Karpas-422 (cell line): ENCODE measurements at places on chromosomes 1 and 21.

- DNase-seq: no peak
Observed at GRCh38 chr1:110877776-110878175, 4.8 kb downstream of the CD53 start.

DNA sequence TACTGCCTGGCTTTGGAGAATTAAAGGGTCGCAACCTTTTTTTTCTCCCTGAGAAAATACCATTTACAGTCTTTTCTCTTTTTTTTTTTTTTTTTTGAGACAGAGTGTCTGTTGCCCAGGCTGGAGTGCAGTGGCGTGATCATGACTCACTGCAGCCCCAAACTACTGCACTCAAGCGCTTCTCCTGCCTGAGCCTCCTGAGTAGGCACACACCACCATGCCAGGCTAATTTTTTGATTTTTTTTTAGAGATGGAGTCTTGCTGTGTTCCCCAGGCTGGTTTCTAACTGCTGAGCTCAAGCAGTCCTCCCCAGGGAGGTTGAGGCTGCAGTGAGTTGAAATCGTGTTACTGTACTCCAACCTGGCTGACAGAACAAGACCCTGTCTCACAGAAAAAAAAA lies 24.6 kb downstream of the UBE4B start:
- DNase-seq: no peak

DNA sequence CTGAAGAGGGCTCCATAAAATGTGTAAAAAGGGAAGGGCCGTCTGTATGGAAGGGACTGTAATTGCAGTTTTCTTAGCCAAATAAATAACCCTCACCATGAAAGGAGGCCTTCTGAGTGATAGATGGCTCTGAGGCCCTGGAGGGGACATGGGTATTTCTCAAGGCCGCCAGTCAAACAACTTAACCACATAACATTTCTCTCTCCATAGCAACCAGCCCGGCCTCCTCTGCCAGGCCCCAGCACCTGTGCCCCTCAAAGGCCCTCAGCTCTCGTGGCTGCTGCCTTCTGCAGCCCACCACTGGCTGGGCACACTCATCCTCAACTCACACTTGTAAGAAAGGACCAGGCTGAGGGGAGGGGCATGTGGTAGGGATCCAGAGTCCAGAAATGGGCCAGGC lies 57.0 kb upstream of the GJB5 start:
- DNase-seq: no peak

DNA sequence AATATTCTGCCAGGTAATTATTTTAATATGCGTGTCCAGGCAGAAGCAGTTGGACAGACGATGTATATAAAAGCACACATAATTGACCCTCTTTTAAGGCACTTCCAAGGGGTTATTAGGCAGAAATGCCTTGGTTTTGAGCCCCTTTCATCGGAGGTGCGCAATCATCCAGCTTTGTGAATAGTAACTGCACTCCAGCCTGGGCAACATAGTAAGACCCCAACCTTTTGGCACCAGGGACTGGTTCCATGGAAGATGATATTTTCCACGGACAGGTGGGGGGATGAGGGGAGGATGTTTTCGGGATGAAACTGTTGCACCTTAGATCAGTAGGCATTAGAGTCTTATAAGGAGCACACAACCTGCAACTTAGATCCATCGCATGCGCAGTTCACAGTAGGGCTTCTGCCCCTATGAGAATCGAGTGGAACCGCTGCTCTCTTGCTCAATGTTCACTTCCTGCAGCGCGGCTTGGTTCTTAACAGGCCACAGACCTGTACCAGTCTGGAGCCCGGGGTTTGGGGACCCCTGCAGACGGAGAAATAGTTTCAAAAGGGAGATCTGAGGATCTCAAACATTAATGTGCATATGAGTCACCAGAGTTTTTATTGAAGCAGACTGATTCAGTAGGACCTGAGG lies 1.8 kb upstream of the MCOLN2 start:
- peak; percentile 43 for DNase-seq

DNA sequence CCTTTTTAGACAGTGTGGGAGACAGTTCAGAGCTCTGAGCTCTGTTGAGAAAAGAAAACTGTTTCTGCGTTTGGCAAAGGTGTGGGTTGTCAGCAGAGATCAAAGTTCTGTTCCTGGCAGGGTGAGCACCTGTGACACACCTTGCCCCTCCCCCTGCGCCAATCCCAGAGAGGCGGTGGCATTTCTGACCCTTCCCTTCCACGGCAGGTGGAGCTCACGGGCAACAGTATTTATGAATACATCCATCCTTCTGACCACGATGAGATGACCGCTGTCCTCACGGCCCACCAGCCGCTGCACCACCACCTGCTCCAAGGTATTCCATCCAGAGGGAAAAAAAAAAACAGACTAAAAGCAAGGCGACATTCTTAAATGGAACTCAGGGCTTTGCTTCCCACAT lies 20.7 kb downstream of the SIM2 start:
- no peak for DNase-seq

DNA sequence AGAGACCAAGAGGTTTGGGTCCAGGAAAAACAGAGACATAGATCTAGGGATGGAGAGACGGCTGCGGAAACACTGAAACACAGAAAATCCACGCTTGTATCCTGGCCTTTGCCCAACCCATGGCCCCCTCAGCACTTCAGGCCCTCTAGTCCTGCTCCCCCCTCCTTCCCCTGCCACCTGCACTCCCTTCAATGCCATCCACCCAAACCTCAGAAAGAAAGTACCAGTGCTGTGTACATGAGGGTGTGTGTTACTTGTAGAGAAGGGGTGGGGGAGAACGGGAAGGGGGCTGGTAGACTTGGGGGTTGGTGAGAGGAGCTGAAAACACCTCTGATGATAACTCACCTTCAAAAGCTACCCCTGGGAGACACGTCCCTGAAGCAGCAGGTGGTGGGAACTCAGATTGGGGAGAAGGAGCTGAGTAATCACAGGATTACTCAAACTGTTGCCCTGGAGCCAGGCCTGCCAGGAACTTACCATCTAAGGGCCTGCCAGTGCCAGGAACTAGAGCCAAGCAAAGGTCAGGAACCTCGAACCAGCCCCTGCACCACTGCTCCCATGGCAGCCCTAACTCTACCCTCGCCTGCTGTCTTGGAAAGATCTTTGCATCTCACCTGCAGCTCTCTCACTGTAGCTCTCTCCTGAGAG lies 11.5 kb downstream of the RORC start:
- no peak for DNase-seq

GRCh38 chr1:198499588-198499987 lies 40.9 kb downstream of the ATP6V1G3 start:
- DNase-seq: no peak
